ENCODE measurements at places on chromosomes 6 and 20.

GRCh38 chr20:4153661-4154238 is 138.4 kb upstream of the RNF24 start:
- DNase-seq, result no peak

DNA sequence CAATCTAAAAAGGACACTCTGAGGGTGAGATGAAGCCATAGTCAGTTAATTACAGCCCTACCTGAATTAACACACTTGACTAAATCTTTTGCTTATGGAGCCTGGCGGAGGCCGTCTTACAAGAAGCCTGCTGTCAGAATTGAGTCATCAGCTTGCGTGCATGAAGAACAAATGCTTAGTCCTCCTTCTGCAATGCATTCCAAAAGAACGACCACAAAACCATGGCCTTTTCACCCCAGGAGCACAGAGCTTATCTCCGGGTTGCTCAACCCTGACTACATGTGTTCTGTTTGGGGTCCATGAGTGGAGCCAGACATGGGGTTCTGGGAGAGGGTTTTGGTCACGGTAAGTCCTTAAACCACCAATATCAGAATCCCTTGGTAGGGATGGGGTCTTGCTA is 318.1 kb downstream of the CLIC5 start:
- no peak for DNase-seq

DNA sequence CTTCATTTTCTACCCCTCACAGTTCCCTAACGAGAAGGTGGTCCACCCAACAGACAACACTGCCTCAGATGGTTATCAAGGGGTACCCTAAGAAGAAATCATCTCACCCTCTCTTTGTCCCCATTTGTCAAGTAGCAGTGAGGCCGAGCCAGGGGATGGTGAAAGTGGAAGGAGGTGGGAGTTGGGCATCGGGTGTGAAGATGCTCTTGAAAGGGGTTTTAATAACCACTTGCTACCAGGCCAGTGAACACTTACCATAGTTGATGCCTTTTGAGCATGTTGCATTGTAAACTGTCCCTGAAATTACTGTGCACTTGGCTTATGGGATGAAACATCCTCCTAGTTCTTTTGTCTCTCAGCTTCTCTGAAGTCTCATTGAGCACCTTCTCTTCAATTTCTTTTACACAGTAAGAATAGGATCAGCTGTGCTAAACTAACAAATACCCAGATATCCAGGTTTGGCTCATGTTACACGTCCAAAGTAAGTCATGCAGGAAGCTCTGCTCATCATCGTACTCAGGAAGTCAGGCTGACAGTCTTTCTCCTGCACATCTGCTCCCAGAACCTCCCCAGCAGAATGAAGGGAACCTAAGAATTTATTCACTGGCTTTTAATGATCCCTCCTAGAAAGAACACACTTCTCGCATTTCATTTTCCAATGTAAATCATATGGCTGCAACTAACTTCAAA is 13.3 kb downstream of the HLA-DPB1 start:
- no peak for DNase-seq

DNA sequence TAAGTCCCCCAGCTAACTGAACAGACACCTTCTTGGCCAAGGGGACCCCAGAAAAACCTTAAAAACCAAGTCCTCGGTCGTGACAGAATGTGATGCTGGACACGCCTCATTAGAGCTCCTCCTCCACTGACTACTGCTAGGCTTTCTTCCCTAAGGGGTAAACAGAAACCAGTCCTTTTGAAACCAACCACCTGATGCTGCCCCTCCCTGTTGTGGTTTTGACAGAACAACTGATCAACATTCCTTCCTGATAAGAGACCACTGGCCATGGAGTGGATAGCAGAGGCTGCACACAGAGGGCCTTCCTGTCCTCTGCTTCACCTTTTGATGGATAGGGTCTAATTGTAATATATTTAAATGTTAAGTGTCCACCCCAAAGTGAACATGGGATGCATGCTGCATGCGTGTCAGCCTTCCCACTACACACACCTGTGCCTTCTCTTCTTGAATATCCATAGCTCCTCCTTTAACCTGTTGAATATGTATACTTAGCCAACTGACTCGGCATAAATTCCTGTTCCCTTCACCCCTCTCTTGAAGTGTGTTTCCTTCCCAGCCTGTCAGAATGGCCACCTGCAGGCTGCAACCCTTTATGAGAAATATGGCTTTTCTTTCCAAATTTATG is 27.9 kb upstream of the SLC2A12 start:
- DNase-seq, result no peak

DNA sequence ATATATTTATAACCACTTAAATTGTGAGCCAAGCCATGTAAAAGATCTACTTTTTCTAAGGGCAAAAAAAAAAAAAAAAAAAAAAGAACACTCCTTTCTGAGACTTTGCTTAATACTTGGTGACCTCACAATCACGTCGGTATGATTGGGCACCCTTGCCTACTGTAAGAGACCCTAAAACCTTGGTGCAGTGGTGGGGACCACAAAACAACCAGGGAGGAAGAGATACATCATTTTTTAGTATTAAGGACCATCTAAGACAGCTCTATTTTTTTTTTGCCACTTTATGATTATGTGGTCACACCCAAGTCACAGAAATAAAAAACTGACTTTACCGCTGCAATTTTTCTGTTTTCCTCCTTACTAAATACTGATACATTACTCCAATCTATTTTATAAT is 22.9 kb downstream of the PRDM1 start:
- DNase-seq, result no peak

DNA sequence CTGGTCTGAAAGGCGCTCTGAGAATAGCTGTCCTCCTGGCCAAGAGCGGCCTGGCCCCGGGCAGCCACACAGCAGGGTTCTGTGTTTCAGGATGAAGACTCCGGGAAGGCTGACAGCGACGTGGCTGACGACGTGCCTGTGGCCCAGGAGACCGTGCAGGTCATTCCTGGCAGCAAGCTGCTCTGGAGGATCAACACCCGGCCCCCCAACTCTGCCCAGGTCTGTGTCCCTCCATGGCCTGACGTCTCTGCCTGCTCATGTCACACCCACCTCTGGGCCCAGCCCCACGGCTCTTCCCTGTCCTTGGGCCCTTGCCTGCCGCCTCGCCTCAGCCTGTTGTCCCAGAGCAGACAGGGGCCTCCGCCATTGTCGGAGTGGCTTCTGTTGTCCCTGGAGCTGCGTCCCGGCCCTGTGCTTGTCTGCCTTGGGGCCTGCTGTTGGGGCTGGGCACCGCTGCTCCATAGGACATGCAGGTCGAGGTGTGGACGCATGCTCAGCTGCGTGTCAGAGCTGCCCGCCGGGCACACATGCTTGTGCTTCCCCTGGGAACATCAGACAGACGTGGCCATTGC is 16.2 kb upstream of the ADRM1 start:
- no peak for DNase-seq

DNA sequence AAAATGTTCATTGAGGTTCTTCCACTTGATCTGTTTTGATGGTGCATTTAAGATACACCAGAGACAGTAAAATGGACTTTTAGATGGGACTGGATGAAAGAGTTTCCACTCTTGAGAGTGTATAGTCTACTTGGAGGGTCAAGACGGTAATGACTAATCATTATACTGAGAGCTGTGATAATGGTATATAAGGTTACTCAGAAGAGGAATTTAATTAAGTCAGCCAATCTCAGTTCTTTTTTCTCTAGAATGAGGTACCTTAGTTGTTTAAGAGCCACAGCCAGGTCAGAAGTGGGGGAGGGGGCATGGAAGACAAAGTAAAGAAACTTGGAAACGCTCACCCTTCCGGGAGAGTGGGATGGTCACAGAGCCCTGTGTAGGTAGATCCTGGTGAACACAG is 123.9 kb downstream of the MAP3K4 start:
- DNase-seq, result no peak

- no peak for DNase-seq
These were observed 320.1 kb downstream of the BTBD3 start for GRCh38 chr20:12237772-12238171.

GRCh38 chr20:50312682-50313521 is 122.3 kb downstream of the CEBPB start:
- DNase-seq, result no peak

- no peak for DNase-seq
These were observed at the start of gene KCNQ5 for GRCh38 chr6:72621291-72622093. KCNQ5 (plus strand) TSS chr6:72622064.

GRCh38 chr20:51687108-51687507 is 81.1 kb downstream of the ATP9A start:
- no peak for DNase-seq

DNA sequence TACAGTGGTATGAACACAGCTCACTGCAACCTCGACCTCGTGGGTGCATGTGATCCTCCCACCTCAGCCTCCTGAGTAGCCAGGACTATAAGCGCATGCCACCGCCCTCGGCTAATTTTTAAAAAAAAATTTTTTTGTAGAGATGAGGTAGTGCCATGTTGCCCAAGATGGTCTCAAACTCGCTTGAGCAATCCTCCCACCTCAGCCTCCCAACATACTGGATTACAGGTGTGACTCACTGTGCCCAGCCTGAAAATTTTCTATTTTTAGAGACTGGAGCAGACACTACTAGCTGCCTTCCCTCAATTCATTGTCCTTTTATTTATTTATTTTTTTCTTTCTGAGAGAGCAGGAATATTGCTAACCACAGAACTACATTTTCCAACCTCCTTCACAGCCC is 20.3 kb upstream of the GTF3C6 start:
- DNase-seq, result no peak

DNA sequence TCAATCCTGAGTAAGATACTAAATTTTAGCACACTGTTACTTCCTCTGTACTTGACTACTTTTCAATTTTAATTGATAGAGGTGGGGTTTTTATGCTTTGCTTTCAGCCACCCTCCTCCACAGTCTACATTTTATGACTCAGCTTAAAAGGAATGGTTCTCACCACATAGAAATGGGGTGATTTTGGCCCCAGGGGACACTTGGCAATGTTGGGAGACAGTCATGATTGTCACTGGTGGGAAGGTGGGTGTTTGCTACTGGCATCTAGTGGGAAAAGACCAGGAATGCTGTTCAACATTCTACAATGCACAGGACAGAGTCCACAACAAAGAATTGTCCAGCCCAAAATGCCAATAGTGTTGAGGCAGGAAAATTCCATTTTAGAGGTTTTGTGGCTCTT is 71.3 kb downstream of the PCSK2 start:
- no peak for DNase-seq

DNA sequence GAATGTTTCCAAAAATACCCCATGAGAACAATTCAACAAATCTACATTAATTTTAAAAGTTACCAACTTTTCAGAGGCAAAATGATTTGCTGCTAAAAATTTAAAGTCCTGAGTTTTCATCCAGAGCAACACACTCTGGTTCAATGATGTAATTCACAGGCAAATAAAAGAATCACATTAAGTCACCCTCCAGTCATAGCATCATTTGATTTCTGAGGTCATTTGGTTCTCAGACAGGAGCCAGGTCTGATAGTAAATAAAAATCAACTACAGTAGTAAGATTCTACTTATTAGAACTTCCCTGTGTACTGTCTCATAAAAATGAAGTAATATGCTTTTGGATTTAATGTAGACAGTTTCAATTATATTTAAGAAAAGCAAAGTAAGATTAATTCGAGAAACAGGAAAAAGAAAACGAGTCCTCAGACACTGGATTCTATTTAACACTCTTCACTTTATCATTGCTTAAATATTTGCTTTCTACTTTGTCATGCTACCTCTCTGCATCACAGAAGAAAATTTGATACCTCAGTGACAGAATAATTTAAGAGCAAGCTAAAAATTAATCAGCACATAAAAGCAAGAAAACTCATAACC is 25.8 kb downstream of the MAP7 start:
- DNase-seq, result no peak

- no peak for DNase-seq
These were observed 36.9 kb upstream of the SUMO4 start for GRCh38 chr6:149363154-149363553.

DNA sequence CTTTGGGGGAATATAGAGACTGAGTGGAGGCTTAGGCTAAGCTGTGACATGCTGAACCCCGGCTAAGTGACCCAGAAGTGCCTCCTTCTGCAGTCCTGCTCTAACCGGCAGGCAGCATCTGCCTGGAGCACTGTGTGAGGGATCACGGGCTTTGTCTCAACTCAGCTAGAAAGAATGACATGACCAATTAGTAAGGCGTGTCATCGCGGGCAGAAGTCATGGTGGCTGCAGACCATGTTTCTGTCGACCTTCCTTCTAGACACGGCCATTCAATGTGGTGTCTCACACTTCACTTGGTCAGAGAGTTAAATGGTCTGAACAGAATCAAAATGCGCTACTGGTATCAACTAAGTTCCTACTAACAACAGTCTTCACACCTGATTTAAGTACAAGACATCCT is 35.0 kb downstream of the HUS1B start:
- DNase-seq, result no peak

GRCh38 chr6:42194056-42194455 is 700 bp downstream of the GUCA1B start:
- no peak for DNase-seq

DNA sequence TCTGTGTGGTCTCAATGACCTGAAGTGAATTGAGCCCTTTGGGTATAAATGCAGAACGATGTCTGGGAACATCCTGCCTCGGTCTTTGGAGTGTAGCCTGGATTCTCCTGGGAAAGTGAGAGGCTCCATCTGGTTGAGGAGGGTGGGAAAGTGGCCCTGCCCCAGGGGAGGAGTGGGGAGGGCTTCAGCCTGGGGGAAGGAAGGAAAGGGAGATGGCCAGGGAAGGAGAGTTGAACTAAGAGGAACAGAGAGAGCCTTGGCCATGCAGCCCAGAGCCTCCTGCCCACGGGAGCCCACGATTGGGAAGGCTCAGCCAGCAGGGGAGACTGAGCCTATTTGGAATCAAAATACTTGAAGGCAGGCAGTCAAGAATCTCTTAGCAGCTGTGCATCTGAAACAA is 2.3 kb upstream of the EPB41L1 start:
- no peak for DNase-seq

DNA sequence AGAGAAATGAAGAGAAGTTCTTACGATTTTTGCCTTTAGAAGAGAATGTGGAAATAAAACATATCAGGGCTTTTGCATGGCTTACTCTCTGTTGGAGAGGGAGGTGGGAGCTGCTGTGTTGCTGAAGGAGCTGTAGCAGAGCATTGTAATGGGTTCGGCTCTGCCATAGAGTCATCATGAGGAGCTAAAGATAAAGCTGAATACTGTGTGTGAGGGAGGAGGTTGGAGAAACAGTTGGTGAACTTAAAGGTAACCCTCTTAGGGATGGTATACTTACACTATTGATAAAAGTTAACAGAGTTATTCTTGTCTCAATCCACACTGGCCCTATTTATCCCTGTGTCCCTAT is 34.8 kb downstream of the CTNNBL1 start:
- no peak for DNase-seq

DNA sequence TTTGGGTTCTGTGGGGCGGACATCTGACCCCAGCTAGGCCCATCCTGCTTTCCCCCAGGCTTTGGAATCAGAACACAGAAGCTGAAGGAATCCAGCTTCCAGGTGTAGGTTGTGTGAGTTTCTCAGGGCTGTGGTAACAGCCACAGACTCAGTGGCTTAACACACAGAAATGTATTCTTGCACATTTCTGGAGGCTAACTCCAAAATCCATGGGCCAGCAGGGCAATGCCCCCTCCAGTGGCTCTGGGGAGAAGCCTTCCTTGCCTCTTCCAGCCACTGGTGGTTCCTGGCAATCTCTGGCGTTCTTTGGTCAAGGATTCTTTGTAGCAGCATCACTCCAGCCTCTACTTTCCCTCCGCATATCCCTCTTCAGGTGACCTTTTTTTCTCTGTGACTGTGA is 1.3 kb upstream of the EMILIN3 start:
- DNase-seq, result no peak

- no peak for DNase-seq
These were observed 115.9 kb downstream of the FYN start for GRCh38 chr6:111757342-111757741.

Data from stimulated activated CD4-positive, alpha-beta T cell treated with anti-CD3 and anti-CD28 coated beads, Interleukin-1b, Interleukin-23, amount 100 ng/mL, for 1 hour (primary cell).